ENCODE measurements at places on chromosomes 2 and 18. TPM values are rescaled to one million over a fixed set of nuclear protein-coding genes. Genes with fewer than 3 reads are reported as not detected.

- no peak for DNase-seq
Observed at GRCh38 chr2:54388076-54388475, 68.1 kb upstream of the SPTBN1 start.

MAP2 gene
- not detected for total RNA-seq

DNA sequence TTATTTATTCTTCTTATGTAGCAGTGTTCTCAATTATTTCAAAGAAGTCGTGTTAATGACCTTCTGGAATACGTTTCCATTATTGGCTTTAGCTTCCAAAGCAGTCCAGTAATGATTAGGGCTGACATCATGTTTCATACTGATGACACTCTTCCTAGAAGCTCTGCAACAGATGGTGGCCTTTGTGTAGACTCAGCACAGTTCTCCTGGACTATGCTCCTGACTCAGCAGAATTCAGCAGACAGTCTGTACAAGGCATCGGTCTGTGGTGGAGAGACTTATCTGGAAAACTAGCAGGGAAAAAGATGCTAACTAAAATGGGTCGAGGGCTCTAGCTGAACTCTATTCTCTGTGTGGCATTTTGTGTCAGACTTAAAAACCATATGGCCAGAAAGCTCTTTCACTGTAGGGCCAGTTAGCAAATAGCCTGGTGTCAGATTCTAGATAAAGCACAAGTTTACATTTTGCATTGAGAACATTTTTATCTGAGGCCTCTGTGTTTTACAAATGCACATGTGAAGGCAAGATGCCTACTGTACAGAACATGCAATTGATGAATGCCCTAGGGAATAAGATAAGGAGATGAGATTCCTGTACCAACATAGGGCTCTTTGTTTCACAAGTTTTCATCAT is 35.1 kb downstream of the GULP1 start:
- DNase-seq: no peak

GRCh38 chr2:226064932-226065570 is 665.5 kb downstream of the NYAP2 start:
- no peak for DNase-seq

KCNJ13 gene
- total RNA-seq: not detected

GRCh38 chr2:65536596-65536995 is 104.2 kb upstream of the SPRED2 start:
- no peak for DNase-seq

- DNase-seq: no peak
Observed at GRCh38 chr18:36265015-36265414, 32.5 kb upstream of the FHOD3 start.

GRCh38 chr2:696463-696862 is 19.3 kb upstream of the TMEM18 start:
- no peak for DNase-seq

GDF7 gene
- total RNA-seq: not detected

DNA sequence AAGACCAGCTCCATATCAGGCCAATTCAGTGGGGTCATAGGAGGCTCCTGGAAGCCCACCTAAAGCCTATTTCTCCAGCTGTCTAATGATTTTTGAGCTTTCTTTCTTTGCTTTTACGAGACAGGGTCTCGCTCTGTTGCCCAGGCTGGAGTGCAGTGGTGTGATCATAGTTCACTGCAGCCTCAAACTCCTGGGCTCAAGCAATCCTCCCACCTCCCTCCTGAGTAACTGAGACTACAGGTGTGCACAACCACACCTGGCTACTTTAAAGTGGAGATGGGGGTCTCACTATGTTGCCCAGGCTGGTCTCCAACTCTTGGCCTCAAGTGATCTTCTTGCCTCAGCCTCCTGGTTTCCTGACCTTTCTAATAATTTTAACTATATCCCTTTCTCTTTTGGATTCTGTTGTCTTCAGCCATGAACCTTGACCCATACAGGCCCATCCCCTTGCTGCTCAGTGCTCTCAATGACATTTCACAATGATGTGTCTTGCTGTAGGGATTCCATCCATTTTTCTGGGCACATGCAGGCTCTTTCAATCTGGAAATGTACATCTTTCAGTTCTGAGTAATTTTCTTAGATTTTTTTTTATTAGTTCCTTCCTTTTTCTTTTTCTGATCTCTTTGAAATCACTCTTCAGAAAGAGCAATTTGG is 29.7 kb downstream of the GNLY start:
- no peak for DNase-seq

DNA sequence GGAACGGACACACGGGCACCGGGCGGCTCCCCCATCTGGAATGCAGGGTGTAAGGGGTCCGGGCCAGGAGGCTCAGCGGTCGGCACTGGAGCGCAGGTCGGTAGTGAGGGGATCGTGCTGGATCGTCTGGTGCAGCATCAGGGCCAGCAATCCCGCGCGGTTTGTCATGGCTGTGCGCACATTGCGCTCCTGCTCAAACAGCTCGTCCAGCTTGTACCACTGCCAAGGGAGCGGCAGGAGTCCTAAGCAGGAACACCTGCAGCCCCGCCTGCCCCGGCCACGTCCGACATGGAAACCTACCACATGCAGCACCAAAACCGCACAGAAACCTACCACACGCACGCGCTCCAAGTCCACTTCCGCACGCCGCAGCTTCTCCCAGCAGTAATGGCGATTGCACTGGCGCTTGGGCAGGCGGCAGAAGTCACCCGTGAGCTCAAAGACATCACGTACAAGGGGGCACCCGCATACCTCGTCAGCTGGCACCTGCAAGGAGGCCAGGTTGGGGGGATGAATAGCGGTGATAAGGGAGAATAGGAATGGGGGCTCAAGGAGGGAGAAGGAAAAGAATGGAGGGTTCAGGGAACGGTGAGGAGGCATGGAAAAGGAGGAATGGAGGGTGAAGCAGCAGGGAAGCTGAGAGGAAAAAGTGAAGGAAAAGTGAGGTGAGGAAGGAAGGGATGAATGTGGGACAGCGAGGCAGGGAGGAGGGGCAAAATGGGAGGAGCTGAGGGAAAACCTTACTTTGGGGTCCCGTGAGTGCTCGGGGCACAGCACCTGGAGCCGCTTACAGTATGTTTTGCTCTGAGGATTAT is 1.4 kb upstream of the MBD1 start:
- DNase-seq: peak; percentile 61

DNA sequence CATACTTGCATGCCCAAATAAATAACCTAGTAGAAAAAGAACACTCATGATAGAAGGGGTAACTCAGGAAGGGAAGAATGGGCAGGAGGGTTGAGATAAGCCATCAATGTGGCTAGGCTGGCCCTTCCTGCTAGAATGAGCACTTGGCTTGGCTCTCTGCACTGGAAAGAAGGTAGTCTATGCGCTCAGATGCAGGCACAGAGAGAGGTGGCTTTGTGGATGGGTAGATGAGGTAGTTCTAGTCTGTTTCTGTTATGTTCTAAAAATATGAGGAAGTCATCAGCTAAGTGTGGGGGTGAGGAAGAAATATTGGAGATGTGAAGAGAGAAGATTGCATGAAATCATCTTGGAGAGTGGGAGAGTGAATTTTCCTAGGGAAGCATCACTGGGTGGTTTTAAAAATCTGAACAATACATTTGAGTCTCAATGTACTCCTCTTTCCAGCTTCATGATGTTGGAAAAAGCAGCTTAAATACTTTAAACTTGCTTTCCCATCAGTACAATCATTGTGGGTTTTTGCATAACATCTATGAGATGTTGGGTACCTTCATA is 357.1 kb downstream of the CNTNAP5 start:
- no peak for DNase-seq

DNA sequence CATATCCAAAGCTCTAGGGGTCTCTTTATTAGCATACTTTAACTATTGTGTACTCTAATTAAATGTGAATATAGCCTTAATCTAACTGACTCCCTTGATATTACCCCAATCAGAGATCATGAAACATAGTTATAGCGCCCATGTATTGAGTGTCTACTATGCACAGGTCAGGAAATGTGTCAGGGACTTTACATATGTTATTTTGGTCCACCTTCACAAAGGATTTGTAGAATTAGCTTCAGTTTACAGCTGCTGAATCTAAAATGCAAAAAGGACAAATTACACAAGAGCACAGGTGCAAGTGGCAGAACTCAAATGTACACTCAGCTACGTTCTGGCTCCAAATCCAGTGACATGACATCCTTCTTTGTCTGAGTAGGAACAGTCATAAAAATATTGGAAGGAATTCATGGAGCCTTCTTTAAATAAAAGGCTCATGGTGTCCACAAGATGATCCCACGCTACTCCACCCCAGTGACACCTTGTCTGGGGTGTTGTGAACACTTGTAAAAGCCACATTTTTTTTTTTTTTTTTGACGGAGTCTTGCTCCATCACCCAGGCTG is 38.7 kb upstream of the ATL2 start:
- DNase-seq: no peak

DNA sequence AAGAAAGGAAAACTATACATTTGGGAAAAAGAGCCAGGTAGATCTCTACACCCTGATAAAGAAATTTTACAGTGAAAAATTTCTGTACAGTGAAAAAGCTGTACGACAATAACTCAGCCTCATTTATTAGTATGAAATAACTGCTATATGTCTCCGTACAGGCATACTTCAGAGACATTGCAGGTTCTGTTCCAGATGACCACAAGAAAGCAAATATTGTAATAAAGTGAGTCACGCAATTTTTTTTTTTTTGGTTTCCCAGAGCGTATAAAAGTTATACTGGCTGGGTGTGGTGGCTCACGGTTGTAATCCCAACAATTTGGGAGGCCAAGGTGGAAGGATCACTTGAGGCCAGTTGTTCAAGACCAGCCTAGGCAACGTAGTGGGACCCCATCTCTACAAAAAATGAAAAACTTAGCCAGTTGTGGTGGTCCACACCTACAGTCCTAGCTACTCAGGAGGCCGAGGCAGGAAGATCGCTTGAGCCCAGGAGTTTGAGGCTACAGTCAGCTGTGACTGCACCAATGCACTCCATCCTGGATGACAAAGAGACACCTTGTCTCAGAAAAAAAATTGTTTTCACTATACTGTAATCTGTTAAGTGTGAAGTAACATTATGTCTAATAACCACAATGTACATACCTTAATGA is 28.2 kb upstream of the AMMECR1L start:
- DNase-seq: no peak

GRCh38 chr18:2971741-2972552 is 41.0 kb downstream of the LPIN2 start:
- peak; percentile 72 for DNase-seq

Data from CD8-positive, alpha-beta memory T cell (primary cell).